ENCODE measurements at places on chromosomes 13 and 19.

DNA sequence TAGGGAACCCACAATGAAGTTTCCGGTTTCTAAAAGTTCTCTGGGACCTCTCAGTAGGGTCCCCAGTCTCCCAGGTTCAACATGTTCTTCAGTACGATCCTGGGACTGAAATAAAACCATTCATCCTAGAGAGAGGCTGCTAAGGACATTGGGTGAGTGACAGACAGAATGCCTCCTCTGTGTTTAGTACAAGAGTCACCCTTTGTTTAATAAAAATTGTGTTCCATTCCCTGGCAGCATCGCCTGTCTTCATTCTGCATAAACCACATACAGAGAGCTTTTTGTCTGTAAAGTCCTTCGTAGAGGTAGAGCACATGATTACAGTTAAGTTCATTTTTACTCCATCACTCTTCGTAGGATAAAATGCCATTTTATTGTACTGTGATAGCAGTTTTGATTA lies 95.3 kb upstream of the GPR12 start:
- DNase-seq = no peak

- DNase-seq = no peak
These were observed 32.5 kb downstream of the NFIC start for GRCh38 chr19:3398900-3399278.

DNA sequence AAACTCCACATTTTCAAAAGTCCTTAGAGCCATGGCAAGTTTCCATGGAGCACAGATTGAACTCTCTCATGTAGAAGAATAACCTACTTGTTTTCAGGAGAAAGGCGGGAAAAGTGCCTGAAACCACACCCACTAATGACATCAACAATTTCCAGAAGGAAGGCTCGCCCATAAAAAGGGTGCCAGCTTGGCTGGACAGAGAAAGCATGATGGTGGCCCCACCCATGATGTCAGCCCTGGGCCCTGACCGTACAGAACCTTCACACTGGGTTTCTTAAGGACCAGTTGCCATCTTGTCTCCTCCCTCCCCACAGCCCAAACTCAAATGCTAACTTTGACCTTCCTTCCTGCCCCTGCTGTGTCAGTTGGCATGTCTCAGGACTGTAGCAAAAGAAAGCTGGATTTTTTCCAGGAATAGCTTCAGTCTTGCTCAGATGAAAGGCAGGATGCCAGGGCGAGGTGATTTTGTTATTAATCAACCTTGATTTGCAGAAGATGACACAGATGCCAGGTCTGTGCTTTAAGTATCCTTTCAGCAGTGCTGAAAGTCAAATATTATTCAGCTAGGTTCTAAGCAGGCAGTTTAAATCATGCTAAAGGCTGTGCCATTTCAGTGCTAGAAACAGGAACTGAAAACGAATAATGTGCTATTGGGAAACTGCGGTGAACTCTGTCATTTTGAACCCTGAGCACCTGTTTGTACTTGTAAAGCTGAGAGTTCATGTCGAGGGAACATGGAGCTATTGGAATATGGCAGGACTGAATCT lies 89.5 kb upstream of the RFC3 start:
- no peak for DNase-seq

DNA sequence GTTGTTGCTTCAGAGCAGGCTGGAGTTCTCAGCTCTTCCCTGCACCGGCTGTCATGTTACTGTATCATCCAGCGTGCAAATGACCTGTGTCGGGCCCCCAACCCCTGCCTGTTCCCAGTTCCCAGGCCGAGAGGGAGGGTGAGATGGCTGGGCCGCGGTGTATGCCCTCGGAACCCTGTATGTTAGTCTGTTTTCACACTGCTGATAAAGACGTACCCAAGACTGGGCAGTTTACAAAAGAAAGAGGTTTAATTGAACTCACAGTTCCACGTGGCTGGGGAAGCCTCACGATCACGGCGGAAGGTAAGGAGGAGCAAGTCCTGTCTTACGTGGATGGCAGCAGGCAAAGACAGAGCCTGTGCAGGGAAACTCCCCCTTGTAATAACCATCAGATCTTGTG lies 10.9 kb downstream of the TMEM255B start:
- DNase-seq = no peak

DNA sequence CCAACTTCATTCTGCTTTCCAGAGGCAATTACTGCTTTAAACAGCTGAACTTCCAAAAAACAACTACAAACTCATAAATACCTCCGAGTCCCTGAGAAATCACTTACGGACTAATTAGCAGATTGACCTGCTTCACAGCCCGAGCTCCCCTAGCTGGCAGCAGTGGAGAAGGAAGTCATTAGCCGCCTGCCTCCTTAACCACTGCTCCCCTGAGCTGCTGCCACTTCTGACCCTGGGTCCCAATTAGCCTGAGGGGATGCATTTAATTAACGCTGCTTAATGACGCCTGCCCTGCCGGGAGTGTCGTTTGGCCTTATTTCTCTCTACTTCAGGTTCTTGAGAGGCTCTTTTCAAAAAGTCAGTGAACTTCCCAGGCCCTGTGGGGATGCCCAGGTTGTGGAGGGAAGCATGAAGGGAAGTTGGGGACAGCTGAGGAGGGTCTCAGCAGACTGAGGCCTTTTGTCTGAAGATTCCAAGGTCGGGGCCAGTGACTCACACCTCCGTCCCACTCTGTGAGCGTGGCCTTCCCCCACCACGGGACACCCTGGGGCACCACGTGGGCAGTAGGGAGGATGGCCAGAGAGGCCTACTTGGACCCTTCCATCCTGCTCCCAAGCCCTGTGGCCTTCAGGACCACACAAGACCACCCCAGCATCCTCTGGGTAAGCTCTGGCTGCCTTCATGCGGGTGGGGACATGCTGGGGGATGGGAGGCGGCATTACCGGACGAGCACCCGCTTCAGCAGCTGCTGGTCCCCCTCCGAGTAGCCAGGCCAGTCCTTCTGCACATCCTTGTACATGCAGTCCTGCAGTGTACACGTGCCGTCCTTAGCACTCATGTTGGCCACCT lies 19.8 kb upstream of the ISYNA1 start:
- no peak for DNase-seq

DNA sequence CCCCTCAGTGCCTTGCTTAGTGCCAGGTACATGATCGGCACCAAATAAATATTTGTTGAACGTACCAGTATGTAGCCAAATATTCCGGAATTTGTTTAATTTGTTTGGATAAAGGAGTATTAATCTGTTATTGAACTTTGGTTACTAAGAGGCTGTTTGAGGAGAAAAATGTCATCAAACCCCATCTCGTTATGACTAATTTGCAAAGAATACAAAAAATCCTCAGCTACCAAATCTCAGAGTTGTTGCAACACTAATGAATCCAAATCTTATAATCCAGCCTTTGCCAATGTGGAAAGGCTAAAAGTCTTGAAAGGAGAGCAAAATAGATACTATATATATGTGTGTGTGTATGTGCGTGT lies 79.5 kb downstream of the KLF5 start:
- no peak for DNase-seq
